Bronchial epithelial cell (primary cell): ENCODE measurements at places on chromosomes 11 and 22. TPM values are rescaled to one million over a fixed set of nuclear protein-coding genes. Genes with fewer than 3 reads are reported as not detected.

DNA sequence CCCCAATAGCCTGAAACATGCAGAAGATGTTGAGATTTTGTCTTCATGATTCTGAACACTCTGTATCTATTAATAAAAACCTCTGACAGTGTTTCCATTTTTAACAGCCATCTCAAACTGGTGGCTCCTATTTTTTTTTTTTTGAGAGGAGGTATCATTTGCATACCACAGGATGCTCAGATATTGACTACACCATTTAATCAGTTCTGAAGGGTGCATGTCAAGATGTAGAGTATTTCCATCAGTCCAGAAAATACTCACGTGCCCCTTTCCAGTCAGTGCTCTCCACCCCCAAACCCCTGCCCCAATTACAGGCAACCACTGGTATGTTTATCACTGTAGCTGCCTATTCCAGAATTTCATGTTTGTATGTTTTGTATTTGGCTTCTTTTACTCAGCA, 85.3 kb upstream of the SORL1-AS1 start:
- no peak for DNase-seq

- no peak for DNase-seq
These were observed 686.6 kb downstream of the BRD1 start for GRCh38 chr22:49140911-49141665.

- DNase-seq = peak; percentile 88
These were observed 753 bp downstream of the PRPF19 start for GRCh38 chr11:60905551-60906113.

- DNase-seq = no peak
These were observed 349.9 kb downstream of the CADM1 start for GRCh38 chr11:115154355-115154736.

DNA sequence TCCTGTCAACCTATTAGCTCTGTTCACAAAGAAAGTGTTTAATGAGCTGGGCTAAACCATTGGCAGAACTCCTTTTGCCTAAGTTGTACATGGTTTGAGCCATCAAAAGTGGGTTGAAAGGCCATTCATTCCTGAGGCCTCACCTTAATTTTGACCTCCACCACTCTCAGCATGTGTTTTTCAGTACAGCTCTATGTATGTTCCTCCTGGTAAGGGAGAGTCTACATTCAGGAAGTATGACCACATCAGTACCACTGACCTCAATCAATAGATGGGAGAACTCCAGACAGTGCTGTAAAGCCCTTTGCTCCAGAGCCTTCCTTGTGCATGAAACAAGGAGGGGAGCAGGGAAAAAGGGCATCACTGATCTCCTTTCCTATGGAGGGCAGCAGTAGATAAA, 87.8 kb upstream of the CARD18 start:
- no peak for DNase-seq

GRCh38 chr11:116329354-116330090, 443.3 kb downstream of the BUD13 start:
- DNase-seq = no peak

GRCh38 chr11:133243832-133244231, 288.5 kb downstream of the OPCML start:
- no peak for DNase-seq

The ELF5 gene
- 0.53 and 3.7 TPM in 2 replicates for total RNA-seq
